Caco-2 (cell line): ENCODE measurements at places on chromosomes 2 and 18.

DNA sequence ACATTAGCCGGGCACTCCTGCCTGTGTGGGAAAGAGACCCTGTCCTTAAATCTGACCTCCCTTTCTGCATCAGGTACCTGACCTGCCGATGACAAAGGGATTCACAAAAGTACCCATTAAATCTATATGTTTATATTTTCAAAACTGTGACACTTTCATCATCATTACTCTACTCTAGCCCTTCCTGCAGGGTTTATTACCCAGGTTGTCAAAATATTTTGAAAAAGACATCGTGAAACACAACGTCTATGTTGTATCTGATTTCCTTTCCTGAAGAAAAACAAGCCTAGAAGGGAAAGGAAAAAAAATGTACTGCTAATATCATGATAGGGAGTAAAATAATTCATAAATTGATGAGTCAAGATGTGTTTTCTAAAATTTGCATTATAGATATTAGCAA lies 15.2 kb upstream of the KYNU start:
- H3K4me3 ChIP-seq, result no peak overlapping the region
- H3K27ac ChIP-seq, result no peak overlapping the region
- no peaks in the 10 kb centered on the region for H3K4me1 ChIP-seq
- H3K36me3 ChIP-seq, result no peaks in the 10 kb centered on the region; the same call in 1 of the 2 replicates

- no peaks in the 10 kb centered on the region for H3K4me1 ChIP-seq
- no peaks in the 10 kb centered on the region for H3K27me3 ChIP-seq
- no peaks in the 10 kb centered on the region for H3K36me3 ChIP-seq
- DNase-seq, result no peak
Measured at GRCh38 chr2:237668440-237668839, 41.1 kb downstream of the LRRFIP1 start.

DNA sequence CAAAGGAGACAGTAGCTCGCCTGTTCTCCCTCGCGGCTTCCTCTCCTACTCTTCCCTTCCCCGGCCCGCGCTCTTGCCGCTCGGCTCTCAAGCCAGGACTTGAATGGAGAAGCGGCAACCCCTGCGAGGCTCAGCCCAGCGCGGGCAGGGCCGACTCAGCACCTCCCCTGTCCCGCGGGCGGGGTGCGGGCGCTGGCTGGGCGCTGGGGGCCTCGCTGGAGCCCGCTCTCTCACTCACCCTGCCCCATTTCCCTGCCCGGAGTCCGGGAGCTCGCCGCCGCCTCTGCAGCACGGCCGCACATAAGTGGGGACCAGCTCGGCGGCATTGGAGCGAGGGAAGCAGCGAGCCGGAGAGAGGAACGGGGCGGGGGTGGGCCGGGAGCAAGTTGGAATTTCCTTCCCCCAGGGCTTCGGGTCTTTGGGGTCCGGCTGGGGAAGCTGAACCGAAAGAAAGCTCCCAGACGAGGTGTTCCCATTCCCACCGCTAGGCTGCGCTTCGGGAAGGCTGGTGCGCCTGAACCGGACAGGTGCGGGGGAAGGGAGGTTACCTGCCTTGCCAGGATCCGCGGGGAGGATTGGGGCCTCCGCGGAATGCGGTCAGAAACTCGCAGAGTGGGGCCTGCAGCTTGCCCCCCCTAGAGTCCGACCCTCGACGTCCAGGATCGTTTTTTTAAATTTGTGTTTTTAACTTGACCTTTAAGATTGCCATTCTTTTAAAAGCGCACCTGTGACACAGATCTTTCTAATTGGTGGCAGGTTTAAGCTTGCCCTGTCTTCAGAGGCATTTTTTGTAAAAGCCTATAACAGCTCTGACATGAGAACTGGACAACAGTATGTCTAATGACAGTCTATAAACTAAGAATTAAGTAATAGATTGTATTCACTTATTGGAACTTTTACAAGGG lies at the start of gene COBLL1:
TSS of gene COBLL1 (minus strand) at position 105 of the 905 bp plus-strand sequence. CDS start 627 bp downstream, outside the sequence.
- peak; percentile 95 for DNase-seq
- H3K4me1 ChIP-seq, result peaks cover 27% of the 10 kb centered on the region
- H3K36me3 ChIP-seq, result peaks cover 2% of the 10 kb centered on the region; the same call in 1 of the 2 replicates
- H3K4me3 ChIP-seq, result peak within 1 kb of the TSS; percentile 86
- H3K27me3 ChIP-seq, result no peaks in the 10 kb centered on the region

DNA sequence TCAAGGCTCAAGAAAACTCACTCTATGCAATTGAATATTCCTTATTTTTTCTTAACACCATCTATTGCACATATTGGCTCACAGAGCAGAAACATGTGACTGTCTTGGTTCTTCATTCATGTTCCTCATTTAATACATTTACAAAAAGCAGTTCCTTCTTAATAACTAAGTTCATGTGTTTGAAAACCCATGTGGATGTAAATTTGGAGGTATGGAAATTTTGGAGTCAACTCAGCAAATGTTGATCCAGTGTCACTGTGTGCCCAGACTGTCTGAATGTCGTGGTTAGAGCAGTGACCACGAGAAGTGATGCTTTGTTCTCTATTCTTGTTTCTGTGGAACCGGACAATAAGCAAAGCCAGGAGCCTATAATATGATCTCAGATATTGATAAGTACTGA lies 299.1 kb downstream of the SETBP1 start:
- H3K27me3 ChIP-seq, result no peaks in the 10 kb centered on the region
- no peaks in the 10 kb centered on the region for H3K36me3 ChIP-seq
- no peak for DNase-seq
- no peak overlapping the region for H3K27ac ChIP-seq
- H3K4me3 ChIP-seq, result no peak overlapping the region

- no peak for DNase-seq
- no peaks in the 10 kb centered on the region for H3K36me3 ChIP-seq
- no peaks in the 10 kb centered on the region; the same call in 1 of the 2 replicates for H3K27me3 ChIP-seq
- peaks cover 18% of the 10 kb centered on the region for H3K4me1 ChIP-seq
Measured at GRCh38 chr2:147689220-147689909, 155.5 kb upstream of the ACVR2A start.

DNA sequence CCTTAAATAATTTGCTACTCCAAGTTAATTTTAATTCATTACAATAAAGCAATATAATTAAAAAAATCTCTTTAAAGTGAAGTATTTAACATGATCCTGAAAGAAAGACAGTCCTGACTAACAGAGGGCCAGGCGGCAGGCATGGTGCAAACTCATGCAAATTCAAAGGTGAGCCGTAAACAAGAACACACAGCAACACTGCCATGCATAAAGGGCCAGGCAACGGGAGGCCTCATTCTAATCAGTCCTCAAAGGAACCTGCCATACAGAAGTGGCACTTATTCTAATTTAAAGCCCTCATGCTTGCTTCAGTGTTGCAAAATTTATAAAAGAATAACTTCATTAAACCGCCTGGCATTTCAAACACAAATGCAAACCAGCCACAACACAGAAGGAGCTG lies 277.0 kb downstream of the ZNF521 start:
- H3K4me1 ChIP-seq, result peaks cover 26% of the 10 kb centered on the region
- peak overlapping the region; percentile 19 for H3K27ac ChIP-seq
- no peaks in the 10 kb centered on the region for H3K27me3 ChIP-seq
- H3K4me3 ChIP-seq, result no peak overlapping the region
- no peak for DNase-seq

GRCh38 chr2:180017784-180018183 lies 10.7 kb upstream of the CWC22 start:
- no peak overlapping the region for H3K4me3 ChIP-seq
- H3K27me3 ChIP-seq, result no peaks in the 10 kb centered on the region
- H3K27ac ChIP-seq, result no peak overlapping the region
- DNase-seq, result no peak
- H3K36me3 ChIP-seq, result no peaks in the 10 kb centered on the region

DNA sequence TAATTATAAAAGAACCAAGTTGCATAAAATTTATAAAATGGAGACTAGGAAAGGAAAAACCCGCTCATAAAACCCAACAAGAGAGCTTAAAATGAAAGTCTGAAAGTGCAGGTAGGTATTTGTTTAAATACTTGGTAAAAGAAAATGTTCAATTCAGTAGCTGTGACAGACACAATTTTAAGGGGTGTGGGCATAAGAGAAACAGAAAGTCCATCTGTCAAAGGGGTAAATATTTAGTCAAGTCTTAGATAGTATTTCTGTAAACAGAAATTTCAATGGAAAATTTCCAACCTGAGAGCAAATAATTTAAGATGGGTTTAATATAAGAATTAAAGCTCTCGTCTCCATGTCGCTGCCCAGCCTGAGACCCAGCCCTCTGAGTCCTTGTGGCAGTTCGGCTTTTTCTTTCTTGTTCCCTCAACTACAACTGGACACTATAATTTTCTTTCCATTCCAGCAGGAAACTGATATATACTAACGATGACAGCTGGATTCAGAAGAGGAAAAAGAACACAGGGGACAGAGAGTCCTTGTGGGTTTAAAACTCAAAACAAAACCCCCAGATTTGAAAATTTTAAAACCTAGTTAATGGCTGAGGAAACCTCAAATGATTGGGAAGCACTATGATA lies 88.0 kb upstream of the ZFP36L2 start:
- no peaks in the 10 kb centered on the region for H3K27me3 ChIP-seq
- 0 out of 2 replicates have a peak, but pooled peaks cover 1% of the 10 kb centered on the region for H3K36me3 ChIP-seq
- H3K27ac ChIP-seq, result no peak overlapping the region
- H3K4me3 ChIP-seq, result no peak overlapping the region
- H3K4me1 ChIP-seq, result no peaks in the 10 kb centered on the region

DNA sequence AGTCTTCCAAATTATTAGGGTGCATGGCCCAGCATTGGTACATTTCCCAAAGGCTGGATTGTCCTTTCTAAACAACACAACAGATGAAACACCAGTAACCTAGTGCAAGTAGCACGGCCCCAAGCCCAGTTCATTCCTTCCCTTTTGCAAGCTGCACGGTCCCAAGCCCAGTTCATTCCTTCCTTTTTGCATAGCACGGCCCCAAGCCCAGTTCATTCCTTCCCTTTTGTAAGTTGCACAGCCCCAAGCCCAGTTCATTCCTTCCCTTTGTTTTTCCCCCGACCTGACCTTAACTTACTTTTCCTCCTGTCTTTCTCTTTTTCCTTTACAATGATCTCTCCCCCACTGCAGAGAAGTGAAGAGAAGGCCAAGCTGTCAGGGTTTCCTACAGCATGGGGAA lies 60.9 kb downstream of the C18orf63 start:
- no peak overlapping the region for H3K27ac ChIP-seq
- H3K36me3 ChIP-seq, result no peaks in the 10 kb centered on the region
- no peaks in the 10 kb centered on the region for H3K27me3 ChIP-seq
- no peak overlapping the region for H3K4me3 ChIP-seq
- no peak for DNase-seq
- no peaks in the 10 kb centered on the region for H3K4me1 ChIP-seq

- no peaks in the 10 kb centered on the region for H3K4me1 ChIP-seq
- H3K27me3 ChIP-seq, result no peaks in the 10 kb centered on the region
Measured at GRCh38 chr2:212726403-212726802, 187.8 kb upstream of the ERBB4 start.

GRCh38 chr18:68847219-68847837 lies 49.4 kb downstream of the CCDC102B start:
- H3K27me3 ChIP-seq, result no peaks in the 10 kb centered on the region
- peak; percentile 1 for DNase-seq
- H3K4me1 ChIP-seq, result no peaks in the 10 kb centered on the region
- no peaks in the 10 kb centered on the region for H3K36me3 ChIP-seq
- no peak overlapping the region for H3K4me3 ChIP-seq
- H3K27ac ChIP-seq, result no peak overlapping the region

- no peak overlapping the region for H3K4me3 ChIP-seq
- no peaks in the 10 kb centered on the region for H3K27me3 ChIP-seq
- H3K27ac ChIP-seq, result no peak overlapping the region
- H3K4me1 ChIP-seq, result no peaks in the 10 kb centered on the region
Measured at GRCh38 chr2:124664363-124664762, 639.3 kb downstream of the CNTNAP5 start.

GRCh38 chr2:149747456-149747855 lies 159.9 kb upstream of the MMADHC start:
- H3K27me3 ChIP-seq, result no peaks in the 10 kb centered on the region
- no peaks in the 10 kb centered on the region for H3K36me3 ChIP-seq
- no peak overlapping the region for H3K4me3 ChIP-seq
- no peak for DNase-seq
- H3K27ac ChIP-seq, result no peak overlapping the region
- H3K4me1 ChIP-seq, result no peaks in the 10 kb centered on the region

GRCh38 chr2:169361706-169362117 lies 622 bp downstream of the LRP2 start:
- peak; percentile 85 for DNase-seq
- peak overlapping the region; percentile 75 for H3K27ac ChIP-seq
- H3K27me3 ChIP-seq, result no peaks in the 10 kb centered on the region
- H3K4me1 ChIP-seq, result peaks cover 22% of the 10 kb centered on the region

GRCh38 chr2:136118819-136119716 lies 1.1 kb upstream of the CXCR4 start:
- peaks cover 3% of the 10 kb centered on the region; the same call in 1 of the 2 replicates for H3K4me1 ChIP-seq
- DNase-seq, result peak; percentile 19
- peaks cover 8% of the 10 kb centered on the region for H3K27me3 ChIP-seq

DNA sequence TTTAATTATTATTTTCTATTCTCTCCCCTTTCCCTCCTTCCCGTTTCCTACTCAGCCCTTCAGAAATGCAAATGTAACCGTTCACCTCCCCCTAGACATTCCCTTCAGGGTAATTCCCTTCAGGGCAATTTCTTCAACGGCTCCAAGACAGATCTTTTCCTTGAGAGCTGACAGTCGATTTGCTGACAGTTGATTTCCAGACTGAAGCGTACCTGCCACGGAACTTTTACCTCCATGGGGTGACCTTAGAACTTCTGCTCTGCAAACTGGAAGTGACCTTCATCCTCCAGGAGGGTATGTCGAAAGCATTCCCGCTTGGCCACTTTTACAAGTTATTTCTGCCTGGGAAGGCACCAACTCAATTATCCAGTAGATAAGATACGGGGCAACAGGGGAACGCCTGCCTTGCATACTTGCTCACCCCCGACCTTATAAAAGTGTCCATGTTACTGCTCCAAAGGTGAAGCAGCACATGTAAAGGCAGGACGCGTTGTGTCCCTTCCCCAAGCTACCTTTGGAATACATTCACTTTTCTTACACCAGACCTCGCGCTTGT lies 18.5 kb downstream of the B3GNT7 start:
- no peak overlapping the region for H3K4me3 ChIP-seq
- DNase-seq, result peak; percentile 75
- H3K4me1 ChIP-seq, result peaks cover 12% of the 10 kb centered on the region
- no peaks in the 10 kb centered on the region for H3K27me3 ChIP-seq
- H3K36me3 ChIP-seq, result no peaks in the 10 kb centered on the region

DNA sequence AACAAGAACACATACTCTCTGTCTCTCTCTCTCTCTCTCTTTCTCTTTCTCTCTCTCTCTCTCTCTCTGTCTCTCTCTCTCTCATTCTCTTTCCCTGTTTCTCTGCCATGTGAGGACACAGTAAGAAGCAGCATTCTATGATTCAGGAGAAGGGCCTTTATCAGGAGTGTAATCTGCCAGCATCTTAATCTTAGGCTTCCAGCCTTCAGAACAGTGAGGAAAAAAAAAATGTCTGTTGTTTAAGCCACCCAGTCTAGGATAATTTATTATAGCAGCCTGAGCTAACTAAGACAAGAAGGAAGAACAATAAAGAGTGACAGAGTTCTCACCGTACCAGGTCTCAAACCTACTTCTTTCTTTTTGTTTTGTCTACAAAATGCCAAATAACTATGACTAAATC lies 399.4 kb downstream of the SOCS6 start:
- no peak overlapping the region for H3K27ac ChIP-seq
- no peak for DNase-seq
- no peaks in the 10 kb centered on the region for H3K36me3 ChIP-seq
- no peak overlapping the region for H3K4me3 ChIP-seq
- no peaks in the 10 kb centered on the region for H3K4me1 ChIP-seq
